ENCODE measurements at places on chromosomes 5 and 9. TPM values are rescaled to one million over a fixed set of nuclear protein-coding genes. Genes with fewer than 3 reads are reported as not detected.

DNA sequence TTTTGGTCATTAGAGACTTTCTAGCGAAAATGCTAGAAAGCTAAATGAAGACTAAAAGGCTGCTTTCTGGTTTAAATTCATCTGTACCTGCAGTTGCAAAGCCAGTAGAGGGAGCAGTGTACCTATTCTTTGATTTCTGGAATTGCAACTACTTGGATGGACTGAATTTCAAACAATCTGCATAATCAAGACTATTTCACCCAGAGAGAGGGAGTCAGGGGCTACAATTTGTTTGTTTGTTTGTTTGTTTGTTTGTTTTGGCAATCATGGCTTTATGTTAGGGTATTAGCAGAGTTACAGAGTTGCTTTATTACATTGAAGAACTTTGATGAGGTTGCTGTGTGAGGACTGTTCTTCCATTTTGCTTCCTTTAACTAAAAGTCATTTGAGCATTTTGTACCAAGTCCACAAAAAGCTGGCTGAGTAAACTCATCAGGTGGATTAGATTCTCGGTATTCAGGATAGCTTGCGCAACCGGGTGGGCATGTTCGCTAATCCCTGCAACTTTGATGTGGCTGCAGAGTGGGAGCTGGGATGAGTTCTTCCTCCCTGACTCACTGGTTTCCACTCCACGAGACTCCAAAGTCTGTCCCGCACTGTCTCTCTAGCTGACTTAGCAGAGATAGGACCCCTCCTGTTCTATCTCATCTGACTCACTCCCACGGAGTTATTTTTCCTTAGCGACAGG is 80.0 kb upstream of the TUT7 start:
- H3K27ac ChIP-seq: no peak overlapping the region
- H3K4me1 ChIP-seq: no peaks in the 10 kb centered on the region
- H3K4me3 ChIP-seq: no peak overlapping the region
- peaks cover 16% of the 10 kb centered on the region for H3K27me3 ChIP-seq
- no peak for DNase-seq
- H3K36me3 ChIP-seq: no peaks in the 10 kb centered on the region

- no peak overlapping the region for H3K4me3 ChIP-seq
- H3K36me3 ChIP-seq: no peaks in the 10 kb centered on the region
- no peak for DNase-seq
- no peak overlapping the region for H3K27ac ChIP-seq
Observed at GRCh38 chr9:137314561-137315560, 12.8 kb upstream of the NRARP start.

The WDR38 gene
- total RNA-seq: not detected

DNA sequence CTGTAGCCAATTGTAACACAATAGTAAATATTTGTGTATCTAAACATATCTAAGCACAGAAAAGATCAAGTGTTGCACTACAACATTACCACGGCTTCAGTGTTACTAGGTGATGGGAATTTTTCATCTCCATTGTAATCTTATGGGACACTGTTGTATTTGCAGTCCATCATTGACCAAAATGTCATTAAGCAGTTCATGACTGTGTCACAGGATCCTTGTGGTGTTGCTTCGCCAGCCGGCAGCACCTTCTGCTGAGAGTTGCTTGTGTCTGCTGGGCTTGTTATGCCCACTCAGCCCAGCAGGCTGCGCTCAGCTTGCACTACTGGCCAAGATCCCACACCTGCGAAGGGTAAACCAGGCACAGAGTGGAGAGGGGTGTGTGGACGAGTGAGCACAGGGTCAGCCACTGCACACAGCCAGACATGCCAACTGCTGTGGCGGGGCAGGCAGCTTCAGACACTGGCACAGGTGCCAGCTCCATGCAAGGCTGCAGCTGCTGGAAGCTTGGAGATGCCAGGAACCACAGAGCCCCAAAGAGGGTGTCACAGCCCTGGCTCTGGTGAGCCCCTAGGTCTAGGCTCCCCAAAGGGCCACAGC is 273.7 kb downstream of the CETN3 start:
- H3K27me3 ChIP-seq: no peaks in the 10 kb centered on the region
- H3K4me1 ChIP-seq: no peaks in the 10 kb centered on the region
- DNase-seq: no peak
- H3K36me3 ChIP-seq: no peaks in the 10 kb centered on the region

- DNase-seq: no peak
- no peak overlapping the region for H3K27ac ChIP-seq
- H3K36me3 ChIP-seq: no peaks in the 10 kb centered on the region
- no peaks in the 10 kb centered on the region for H3K4me1 ChIP-seq
Observed at GRCh38 chr9:135801070-135801469, 99.1 kb downstream of the KCNT1 start.

The RELL2 gene
- 21.1 TPM for total RNA-seq

The NUTM2F gene
- total RNA-seq: not detected

DNA sequence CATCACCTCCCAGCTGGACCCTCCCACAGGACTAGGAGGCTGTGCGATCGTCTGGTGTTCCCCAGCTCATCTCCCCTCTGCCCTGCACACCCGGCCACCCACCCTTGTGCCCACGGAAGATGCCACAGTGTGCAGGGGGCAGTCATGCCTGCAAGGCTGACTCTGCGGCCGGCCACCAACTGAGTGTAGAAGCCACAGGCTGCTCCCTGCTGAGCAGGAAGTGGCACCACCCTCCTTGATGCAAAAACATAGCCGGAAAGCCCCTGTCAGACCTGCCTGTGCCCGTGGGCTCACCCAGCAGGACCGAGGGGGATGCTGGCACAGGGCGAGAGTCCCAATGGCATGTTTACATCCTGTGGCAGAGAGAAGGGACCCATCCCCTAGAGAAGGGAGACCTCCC is 40.3 kb upstream of the SLC12A7 start:
- H3K4me1 ChIP-seq: no peaks in the 10 kb centered on the region
- no peak overlapping the region for H3K4me3 ChIP-seq
- H3K36me3 ChIP-seq: no peaks in the 10 kb centered on the region
- peaks cover 23% of the 10 kb centered on the region for H3K27me3 ChIP-seq

GRCh38 chr9:34503406-34503805 is 19.4 kb downstream of the ENHO start:
- H3K4me1 ChIP-seq: peaks cover 13% of the 10 kb centered on the region
- peaks cover 7% of the 10 kb centered on the region for H3K27me3 ChIP-seq
- H3K27ac ChIP-seq: no peak overlapping the region
- H3K36me3 ChIP-seq: no peaks in the 10 kb centered on the region

DNA sequence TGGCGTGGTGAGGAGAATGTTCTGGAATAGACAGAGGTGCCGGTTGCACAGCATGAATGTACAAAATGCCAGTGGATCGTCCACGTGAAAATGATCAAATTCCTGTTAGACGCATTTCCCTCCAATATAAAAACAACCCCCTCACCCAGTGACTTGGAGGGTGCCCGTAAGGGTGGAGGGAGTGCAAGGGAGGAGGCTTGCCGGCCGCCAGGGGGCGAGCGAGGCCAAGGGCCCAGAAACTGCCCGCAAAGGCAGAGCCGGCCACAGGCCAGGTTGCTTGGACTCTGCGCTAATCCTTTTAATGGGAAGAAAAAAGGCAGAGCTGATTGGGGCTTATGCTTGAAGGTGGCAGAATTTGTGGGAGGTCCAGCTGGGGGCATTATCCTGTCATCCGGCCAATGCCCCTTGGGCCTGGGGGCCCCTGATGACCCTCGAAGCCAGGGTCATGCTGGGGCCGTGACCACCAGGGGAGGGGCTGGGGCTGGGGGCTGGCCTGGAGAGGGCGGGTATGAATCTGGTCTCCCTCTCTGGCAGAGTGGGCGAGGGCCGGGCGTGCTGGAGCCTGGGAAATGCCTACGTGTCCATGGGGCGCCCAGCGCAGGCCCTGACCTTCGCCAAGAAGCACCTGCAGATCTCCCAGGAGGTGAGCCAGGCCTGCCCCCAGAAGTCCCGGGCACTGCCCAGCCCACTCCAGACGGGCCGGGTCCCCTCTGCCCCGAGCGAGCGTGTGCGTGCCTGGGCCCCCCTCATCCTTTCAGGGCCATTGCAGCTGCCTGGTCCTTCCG is 12.0 kb downstream of the GPSM1 start:
- H3K27me3 ChIP-seq: no peaks in the 10 kb centered on the region
- no peaks in the 10 kb centered on the region for H3K36me3 ChIP-seq
- no peak overlapping the region for H3K27ac ChIP-seq
- DNase-seq: no peak
- H3K4me3 ChIP-seq: no peak overlapping the region

DNA sequence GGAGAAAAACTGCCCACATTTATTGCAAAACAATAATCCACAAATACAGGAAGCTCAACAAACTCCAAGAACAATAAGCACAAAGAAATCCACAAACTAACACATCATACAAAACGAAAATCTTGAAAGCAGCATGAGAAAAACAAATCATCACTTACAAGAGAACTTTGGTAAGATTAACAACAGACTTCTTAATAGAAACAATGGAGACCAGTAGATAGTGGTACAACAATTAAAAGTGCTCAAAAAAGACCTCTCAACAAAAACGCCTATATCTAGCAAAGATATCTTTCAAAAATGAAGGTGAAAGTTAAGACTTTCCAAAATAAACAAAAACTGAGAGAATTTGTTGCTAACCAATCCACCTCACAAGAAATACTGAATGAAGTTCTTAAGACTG is 38.4 kb downstream of the CDKL3 start:
- H3K27ac ChIP-seq: no peak overlapping the region
- no peaks in the 10 kb centered on the region for H3K4me1 ChIP-seq
- H3K36me3 ChIP-seq: peaks cover 9% of the 10 kb centered on the region
- DNase-seq: no peak

GRCh38 chr5:132486318-132487094 is 4.1 kb downstream of the IRF1 start:
- H3K4me3 ChIP-seq: peak overlapping the region; percentile 91
- peaks cover 53% of the 10 kb centered on the region for H3K4me1 ChIP-seq
- no peaks in the 10 kb centered on the region for H3K27me3 ChIP-seq
- H3K36me3 ChIP-seq: peaks cover 70% of the 10 kb centered on the region
- peak overlapping the region; percentile 97 for H3K27ac ChIP-seq
- DNase-seq: peak; percentile 11

DNA sequence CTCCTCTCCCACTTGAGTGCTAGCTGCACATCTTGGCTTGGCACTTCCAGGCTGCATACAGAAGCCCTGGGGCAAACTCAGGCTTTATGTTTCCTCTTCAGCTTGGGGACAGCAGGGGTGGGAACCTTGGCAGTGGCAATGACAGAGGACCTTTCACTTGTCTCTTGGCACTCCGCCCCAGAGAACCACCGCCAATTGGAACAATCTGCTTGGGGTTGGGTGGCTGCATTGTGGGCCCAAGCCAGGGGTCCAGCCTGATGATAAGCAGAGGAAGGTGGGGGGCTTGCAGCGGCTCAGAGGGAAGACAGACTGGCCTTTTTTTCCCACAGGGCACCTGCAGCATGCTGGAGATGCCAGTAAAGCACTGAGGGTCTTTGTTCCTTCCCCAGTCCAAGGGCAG is 179.0 kb upstream of the NMUR2 start:
- no peaks in the 10 kb centered on the region for H3K36me3 ChIP-seq
- H3K4me1 ChIP-seq: no peaks in the 10 kb centered on the region
- DNase-seq: no peak
- peaks cover 12% of the 10 kb centered on the region for H3K27me3 ChIP-seq
- H3K27ac ChIP-seq: no peak overlapping the region

DNA sequence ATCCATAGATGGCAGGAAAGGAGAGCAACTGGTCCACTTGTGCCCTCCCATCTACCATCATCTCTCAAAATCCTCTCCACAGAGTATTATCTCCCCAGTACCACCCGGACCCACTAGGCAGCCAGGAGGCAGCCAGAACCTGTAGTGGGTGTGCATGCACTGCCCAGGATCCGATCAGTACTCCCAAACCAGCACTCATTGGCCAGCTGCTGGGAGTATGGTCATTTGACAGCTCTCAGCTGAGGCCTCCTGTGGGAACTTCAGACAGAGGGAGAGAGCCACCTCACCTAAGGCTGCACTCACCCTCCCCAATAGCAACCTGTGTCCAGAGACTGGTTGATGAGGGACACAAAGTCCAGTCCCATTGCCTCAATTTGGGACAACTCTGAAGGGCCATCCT is 286.0 kb downstream of the TRIM36 start:
- no peak for DNase-seq
- no peaks in the 10 kb centered on the region for H3K27me3 ChIP-seq
- no peak overlapping the region for H3K4me3 ChIP-seq
- no peak overlapping the region for H3K27ac ChIP-seq
- no peaks in the 10 kb centered on the region for H3K4me1 ChIP-seq

- H3K4me3 ChIP-seq: no peak overlapping the region
- DNase-seq: no peak
- peak overlapping the region; percentile 41 for H3K27ac ChIP-seq
Observed at GRCh38 chr9:83972286-83972685, 7.7 kb downstream of the HNRNPK start.

The RNF145 gene
- 70.0 TPM for total RNA-seq

The IFNA2 gene
- not detected for total RNA-seq

DNA sequence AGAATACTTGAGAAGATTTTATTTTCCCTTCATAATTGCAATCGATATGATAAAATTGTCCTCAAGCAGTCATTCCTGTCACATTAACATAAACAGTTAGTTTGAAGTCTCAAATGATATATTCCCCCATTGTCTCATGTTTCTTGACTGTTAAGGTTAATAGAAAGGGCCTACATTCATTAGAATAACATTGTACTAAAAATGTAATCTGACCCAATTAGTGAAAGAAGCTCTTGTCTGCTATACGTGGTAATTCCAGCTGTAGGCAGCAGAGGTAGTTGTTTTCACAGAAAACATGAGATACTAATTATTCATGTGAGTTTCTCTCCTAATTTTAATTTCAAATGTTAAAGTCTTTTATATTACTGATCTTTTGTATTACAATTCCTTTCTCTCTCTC is 25.9 kb upstream of the AP3B1 start:
- DNase-seq: peak; percentile 22
- no peaks in the 10 kb centered on the region for H3K36me3 ChIP-seq
- H3K27ac ChIP-seq: no peak overlapping the region
- no peaks in the 10 kb centered on the region for H3K4me1 ChIP-seq
- no peak overlapping the region for H3K4me3 ChIP-seq
- H3K27me3 ChIP-seq: no peaks in the 10 kb centered on the region

The ADRB2 gene
- total RNA-seq: 0.32 TPM

DNA sequence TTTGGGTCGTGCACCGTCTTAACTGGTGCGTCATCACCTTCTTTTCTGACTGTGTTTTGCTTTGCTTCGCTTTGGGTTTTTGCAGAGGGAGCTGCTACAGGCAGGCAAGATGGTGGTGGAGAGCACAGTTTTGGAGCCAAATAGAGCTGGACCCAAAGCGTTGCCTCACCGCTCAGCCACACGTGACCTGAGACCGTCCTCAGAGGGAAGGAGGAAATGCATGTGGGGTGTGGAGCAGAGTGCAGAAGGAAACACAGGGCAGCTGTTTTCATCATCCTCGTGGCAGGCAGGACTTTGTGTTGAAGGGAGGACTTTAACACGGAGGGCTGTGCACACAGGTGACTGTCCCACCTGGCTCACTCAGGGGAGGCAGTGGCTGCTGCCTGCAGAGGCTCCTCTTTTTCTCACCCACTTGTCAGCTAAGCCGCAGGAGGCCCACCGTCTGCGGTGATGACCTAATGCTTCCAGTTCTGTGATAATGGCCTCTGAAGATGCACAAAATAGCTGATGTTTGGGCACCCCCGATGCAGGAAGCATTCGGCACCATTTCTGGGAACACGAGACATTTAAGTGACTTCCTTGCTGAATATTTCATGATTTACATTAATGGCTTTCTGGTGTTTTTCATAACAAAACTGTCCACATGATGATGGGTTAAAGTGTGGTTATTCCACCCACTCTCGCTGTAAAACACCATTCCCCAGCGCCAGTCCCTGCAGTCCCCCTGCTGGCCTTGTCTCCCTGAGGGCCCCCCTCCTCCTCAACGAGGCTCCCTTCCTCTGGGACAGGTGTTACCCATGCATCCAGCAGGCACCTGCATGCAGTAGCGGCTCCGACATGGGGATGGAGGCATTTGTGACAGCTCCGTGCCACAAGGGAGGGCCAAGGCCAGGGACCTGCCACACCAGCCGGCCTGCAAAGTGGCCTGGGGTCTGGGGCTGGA is 12.4 kb upstream of the UBAC1 start:
- H3K27ac ChIP-seq: no peak overlapping the region
- no peaks in the 10 kb centered on the region for H3K36me3 ChIP-seq
- H3K4me3 ChIP-seq: no peak overlapping the region
- peaks cover 3% of the 10 kb centered on the region for H3K4me1 ChIP-seq

The SHB gene
- 1.2 TPM for total RNA-seq

Data from activated naive CD4-positive, alpha-beta T cell treated with anti-CD3 and anti-CD28 coated beads for 36 hours (primary cell).